8988T (cell line): ENCODE measurements at places on chromosomes 7 and 10.
A peak's percentile ranks its signal among the peaks of the same experiment; 100 is the strongest.

DNA sequence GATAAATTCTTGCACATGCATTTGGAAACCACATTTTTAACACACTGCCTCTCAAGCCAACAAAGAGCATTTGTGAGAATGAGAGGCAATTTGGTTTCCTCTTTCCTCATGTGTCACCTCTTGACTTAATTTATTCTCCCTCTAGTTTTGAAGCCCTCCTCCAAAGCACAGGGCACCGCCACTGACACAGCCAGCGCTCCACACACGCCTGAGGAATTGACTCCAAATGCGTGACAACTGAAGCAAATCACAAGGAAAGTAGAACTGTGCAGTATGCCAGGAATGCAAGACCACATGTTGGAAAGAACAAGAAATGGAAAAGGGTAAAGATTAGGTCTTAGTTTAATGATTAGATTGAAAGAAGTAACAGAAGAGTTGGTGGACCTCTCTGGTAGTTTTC, 173.3 kb downstream of the LSM5 start:
- no peak for DNase-seq

DNA sequence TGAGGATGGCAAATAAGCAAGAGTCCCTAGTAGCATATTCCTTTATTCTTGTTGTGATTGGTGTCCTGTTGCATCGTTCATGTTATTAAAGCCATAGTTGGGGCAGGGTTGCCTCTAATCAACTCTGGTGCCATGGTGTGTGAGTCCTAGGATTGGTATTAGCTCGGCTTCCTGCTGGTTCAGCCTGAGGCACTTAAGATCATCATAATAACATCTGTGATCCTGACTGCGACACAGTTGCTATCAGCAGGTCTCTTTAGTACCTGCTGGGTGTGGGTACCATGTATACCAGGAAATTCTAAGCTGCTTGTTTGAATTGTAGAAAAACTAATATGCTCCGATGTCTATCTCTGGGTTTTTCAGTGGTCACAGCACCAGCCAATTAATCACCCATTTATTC, 1.6 kb downstream of the WEE2 start:
- DNase-seq: no peak

DNA sequence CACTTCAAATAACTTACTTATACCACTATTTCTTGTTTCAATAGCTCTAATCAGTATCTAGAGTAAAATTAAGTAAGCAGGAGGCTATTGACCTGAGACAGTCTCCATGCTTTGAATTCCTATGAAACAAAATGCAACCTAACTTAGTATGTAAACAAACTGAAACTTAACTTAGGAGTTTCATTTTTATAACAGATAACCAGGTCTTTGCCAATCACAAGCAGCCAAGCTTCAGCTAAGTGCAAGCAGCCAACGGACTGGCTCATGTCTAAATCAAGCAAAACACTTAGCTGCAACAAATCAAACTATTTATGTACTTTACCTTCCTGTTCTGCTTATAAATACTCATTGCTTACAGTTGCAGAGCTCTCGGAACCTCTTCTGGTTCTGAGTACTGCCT, 4.4 kb upstream of the GSTK1 start:
- DNase-seq: no peak

DNA sequence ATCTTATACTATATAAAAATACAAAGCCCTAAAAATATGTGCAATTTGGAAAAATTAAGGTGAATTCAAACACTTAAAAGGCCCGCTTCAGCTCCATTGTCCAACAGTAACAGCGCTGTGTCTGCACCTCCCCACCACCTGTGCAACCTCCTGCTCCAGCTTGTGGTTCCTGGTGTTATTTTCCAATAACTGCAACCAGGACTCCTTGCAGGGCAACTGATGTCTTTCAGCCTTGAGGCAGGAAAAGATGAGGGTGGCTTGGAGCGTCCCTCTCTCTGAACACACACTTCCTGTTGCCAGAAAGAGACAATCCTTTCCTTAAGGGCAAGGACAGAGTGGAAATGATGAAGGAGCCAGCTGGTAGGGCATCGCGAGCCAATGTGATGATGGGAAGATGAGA, 336.0 kb downstream of the GLRX3 start:
- DNase-seq: no peak

DNA sequence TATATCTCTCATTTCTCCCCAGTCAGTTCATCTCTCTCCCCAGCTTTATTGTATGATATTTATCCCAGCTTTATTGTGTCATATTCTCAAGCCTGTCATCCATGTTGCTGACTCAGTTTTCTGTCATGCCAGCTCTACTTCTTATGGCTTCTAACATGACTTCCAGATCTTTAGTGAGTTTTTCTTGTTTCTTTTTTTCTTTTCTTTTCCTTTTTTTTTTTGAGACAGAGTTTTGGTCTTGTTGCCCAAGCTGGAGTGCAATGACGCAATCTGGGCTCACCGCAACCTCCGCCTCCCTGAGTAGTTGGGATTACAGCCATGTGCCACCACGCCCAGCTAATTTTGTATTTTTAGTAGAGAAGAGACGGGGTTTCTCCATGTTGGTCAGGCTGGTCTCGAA, 28.7 kb upstream of the CALU start:
- DNase-seq: no peak

GRCh38 chr10:103617602-103618385, 124.3 kb downstream of the NEURL1 start:
- no peak for DNase-seq

DNA sequence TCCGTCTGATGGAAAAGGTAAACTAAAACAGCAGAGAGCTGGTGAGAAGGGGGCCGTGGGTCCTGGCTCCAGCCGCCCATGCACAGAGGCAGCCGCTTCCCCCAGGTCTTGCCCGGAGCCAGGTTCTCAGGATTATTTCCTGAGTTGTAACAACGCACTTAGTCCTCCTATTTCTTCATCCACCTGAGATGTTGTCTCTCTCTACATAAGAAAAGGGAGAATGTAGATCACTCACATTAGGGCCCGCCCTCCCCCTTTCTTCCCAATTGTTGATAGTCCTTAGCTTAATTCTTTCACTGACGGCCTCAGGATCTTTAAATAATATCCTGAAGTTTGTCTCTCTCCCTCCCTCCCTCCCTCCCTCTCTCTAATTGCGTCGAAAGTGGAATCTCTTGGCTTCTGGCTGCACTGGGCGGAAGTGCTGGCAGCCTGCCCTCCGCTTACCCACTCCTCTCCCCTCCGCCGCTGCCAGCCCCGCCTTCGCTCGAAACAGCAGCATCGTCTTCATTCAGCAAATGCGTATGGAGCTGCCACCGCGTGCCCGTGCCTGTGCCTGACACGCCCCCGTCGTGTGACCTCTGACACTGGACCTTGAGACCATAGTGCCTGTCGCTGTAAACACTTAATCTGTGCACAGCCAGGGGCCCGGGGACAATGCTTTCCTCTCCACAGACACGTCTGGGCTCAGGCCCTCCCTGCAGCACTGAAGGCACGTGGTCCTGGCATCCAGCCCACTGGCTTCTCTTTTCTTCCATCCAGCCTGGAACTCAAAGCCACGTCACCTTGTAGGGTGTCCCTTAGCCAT, 174.5 kb upstream of the PPP2R2D start:
- no peak for DNase-seq

GRCh38 chr7:36870625-36871354, 146.5 kb upstream of the AOAH start:
- DNase-seq: no peak

GRCh38 chr7:121211253-121211652, 117.5 kb upstream of the WNT16 start:
- no peak for DNase-seq

DNA sequence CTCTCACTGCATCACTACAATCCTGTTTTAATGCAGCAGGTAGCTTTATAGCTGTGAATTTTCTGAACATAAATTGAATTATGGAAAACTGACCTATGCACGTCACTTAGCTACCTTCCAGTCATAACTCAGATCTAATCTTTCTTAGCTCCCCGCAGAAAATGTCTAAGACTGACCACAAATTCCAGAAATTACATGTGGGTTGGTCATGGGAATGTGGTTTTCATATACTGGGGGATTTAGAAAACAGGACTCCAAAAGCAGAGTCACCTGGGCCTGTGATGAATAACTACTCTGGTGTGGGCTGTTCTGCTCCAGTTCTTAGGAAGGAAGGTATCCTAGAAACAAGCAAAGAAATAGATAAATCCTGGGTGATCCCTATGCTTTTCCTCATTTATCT, 178.4 kb upstream of the LRRTM3 start:
- DNase-seq: peak; percentile 11

DNA sequence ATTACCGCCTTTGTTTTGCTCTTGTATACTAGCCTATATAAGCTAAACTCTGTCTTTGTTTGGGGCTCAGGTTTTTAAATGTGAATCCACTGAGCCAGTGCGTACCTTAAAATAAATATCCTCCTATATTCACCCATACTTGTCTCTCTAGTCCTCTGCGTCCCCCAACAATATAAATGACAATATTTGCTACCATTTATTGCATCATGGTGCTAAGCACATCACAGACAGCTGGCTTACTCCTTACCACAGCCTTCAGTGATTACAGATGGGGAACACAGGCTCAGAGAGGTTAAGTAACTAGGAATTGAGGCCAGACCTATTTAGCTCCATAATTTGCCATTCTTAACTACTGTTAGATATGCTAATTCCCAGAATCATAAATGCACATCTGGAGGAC, 3.4 kb upstream of the ADCK2 start:
- no peak for DNase-seq

GRCh38 chr7:128831994-128832879, 2.0 kb downstream of the FLNC start:
- no peak for DNase-seq

- DNase-seq: no peak
These were observed 2.0 kb downstream of the VSTM2A start for GRCh38 chr7:54544149-54544526.

- no peak for DNase-seq
These were observed 592 bp upstream of the PIK3CG start for GRCh38 chr7:106864298-106865081.

- DNase-seq: no peak
These were observed 43.3 kb downstream of the GPR37 start for GRCh38 chr7:124722292-124722691.

GRCh38 chr10:131854579-131855335, 46.1 kb upstream of the PPP2R2D start:
- DNase-seq: no peak

DNA sequence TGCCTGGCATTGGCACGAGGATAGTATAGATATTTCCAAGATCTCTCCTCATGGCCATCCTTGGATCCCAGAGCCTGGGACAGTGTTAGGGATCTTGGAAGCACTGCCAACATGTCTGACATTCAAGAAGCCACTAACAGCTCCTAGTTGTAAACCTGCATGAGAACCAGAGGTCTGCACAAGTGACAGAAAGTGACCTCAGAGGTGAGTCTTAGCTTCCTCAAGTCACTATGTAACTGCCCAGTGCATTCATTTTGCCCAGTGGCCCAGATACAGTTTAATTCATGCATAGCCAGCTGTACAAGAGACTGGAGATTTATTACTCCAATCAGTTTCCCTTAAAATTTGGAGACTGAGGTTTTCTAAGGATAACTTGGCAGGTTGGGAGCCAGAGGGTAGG, 16.7 kb downstream of the SUGCT start:
- DNase-seq: no peak

DNA sequence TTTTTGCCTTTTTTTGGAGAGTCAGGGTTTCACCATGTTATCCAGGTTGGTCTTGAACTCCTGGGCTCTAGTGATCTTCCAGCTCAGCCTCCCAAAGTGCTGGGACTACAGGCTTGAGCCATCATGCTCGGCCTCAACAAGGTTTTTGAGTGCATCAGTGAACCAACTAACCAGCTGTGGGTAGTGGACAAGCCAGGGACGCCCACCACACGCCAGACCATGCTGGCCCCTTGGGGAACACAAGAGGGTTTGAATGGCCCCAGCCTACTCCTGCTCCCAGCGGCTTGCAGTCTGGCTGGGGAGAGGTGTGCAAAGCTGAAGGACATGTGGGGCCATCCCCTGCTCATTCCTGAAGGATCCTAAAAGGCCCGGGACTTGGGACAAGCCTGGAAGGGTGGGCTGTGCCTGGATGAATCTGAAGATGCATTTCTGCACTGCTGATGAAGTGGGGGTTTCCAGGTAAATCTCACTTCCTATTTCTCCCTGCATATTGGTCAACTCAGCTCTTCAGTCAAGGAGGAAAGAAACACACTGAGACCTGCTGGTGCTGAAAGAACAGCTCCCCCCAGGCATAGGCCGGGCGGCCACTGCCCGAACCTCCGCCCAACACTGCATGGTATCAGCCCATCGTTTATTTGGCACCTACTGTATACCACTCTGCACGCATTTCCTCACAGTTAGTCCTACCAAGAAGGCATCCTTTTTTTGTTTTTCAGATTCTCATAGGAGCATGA, 6.9 kb downstream of the MMD2 start:
- DNase-seq: no peak

- no peak for DNase-seq
These were observed 2.0 kb downstream of the BAG3 start for GRCh38 chr10:119653209-119653608.

DNA sequence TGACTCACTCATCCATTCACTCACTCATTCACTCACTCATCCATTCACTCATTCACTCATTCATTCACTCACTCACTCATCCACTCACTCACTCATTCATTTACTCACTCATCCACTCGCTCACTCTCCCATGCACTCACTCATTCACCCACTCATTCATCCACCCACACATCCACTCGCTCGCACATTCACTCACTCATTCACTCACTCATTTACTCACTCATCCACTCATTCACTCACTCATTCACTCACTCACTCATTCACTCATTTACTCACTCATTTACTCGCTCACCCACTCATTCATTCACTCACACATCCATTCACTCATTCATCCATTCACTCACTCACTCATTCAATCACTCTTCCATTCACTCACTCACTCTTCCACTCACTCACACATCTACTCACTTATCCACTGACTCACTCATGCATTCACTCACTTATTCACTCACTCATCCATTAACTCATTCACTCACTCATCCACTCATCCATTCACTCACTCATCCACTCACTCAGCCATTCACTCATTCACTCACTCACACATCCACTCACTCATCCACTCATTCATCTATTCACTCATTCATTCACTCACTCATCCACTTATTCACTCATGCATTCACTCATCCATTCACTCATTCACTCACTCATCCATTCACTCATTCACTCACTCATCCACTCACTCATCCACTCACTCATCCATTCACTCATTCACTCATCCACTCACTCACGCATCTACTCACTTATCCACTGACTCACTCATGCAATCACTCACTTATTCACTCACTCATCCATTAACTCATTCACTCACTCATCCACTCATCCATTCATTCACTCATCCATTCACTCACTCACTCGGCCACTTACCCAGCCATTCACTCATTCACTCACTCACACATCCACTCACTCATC, 74.0 kb downstream of the CARD11 start:
- no peak for DNase-seq

- DNase-seq: no peak
These were observed 31.6 kb downstream of the TLX1 start for GRCh38 chr10:101162677-101163076.

- DNase-seq: no peak
These were observed 103.9 kb upstream of the THSD7A start for GRCh38 chr7:11935905-11936304.

- no peak for DNase-seq
These were observed 40.2 kb upstream of the MYL10 start for GRCh38 chr7:101669307-101669706.
